ENCODE measurements at places on chromosomes 3 and 15. TPM values are rescaled to one million over a fixed set of nuclear protein-coding genes. Genes with fewer than 3 reads are reported as not detected.

GRCh38 chr15:63532307-63532744, 27.9 kb downstream of the USP3 start:
- no peak for DNase-seq

DNA sequence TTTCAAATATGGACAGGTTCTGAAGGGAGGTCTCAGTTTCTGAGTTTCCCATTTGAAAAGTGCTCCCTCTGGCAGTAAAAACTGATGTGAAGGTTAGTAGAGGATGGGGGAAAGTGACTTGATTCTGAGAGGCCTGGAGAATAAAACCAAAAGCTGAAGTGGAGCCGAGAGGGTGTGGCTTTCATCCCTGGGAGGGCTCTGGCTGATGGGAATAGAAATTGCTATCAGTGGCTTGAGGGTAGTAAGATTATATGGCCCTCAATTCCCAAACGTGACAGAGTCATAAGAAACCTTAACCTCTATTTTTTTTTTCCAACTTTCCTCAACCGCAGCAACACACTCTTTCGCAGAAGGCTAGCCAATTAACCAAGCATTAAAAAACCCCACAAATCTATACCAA, 185.9 kb downstream of the MEIS2 start:
- DNase-seq, result no peak

Gene VEPH1
- total RNA-seq, result 0.34 TPM

Gene REC114
- total RNA-seq, result not detected

Gene SAMD7
- total RNA-seq, result not detected

Gene OGG1
- 8.9 TPM for total RNA-seq

All from psoas muscle (tissue), 8 donors.